ENCODE measurements at places on chromosomes 3 and 15. TPM values are rescaled to one million over a fixed set of nuclear protein-coding genes. Genes with fewer than 3 reads are reported as not detected.
A peak's percentile ranks its signal among the peaks of the same experiment; 100 is the strongest.

The FSD2 gene
- total RNA-seq, result not detected

The GREM1 gene
- total RNA-seq, result 527 TPM

DNA sequence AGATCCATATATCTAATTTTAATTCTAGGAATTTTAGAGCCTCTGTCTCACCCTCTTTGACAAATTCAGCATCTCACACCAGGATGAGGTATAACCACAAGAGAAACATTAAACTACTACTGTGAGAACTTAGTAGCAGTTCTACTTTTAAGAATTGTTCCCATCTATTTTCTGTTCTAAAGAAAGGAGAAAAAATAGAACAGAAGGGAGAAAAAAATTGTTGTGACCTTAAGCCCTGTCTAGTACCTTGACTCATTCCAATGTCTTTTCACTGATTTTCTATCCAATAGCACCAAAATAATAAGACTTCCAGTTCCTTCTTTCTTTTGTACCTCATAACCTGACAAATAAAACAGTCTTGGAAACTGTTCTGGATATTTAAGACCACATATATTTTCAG, 37.0 kb downstream of the FRMD5 start:
- no peak for DNase-seq

GRCh38 chr15:67174864-67175573, 79.4 kb downstream of the AAGAB start:
- peak; percentile 52 for DNase-seq

DNA sequence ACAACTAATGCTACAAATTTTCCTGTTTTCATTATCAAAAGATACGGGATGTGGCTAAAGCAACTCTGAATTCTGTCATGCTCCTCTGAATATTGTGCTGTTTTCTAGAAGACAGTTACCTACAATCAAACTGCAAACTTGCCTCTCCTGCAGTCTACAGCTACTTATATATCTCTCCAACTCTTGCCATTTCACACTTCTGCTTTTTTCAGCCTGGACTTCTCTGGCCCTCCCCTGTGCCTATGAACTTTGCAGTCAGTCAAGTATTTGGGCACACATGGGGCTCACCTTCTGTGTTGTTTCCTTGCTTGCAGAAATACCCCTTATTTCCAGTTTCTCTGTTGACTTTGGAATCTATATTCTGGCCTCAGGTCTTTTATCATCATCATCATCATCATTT, 575.6 kb downstream of the GRM7 start:
- no peak for DNase-seq

GRCh38 chr3:72274493-72275330, 489.8 kb upstream of the PROK2 start:
- DNase-seq, result peak; percentile 98

Measured in fibroblast of villous mesenchyme (primary cell).